ENCODE measurements at places on chromosomes 4 and X.

DNA sequence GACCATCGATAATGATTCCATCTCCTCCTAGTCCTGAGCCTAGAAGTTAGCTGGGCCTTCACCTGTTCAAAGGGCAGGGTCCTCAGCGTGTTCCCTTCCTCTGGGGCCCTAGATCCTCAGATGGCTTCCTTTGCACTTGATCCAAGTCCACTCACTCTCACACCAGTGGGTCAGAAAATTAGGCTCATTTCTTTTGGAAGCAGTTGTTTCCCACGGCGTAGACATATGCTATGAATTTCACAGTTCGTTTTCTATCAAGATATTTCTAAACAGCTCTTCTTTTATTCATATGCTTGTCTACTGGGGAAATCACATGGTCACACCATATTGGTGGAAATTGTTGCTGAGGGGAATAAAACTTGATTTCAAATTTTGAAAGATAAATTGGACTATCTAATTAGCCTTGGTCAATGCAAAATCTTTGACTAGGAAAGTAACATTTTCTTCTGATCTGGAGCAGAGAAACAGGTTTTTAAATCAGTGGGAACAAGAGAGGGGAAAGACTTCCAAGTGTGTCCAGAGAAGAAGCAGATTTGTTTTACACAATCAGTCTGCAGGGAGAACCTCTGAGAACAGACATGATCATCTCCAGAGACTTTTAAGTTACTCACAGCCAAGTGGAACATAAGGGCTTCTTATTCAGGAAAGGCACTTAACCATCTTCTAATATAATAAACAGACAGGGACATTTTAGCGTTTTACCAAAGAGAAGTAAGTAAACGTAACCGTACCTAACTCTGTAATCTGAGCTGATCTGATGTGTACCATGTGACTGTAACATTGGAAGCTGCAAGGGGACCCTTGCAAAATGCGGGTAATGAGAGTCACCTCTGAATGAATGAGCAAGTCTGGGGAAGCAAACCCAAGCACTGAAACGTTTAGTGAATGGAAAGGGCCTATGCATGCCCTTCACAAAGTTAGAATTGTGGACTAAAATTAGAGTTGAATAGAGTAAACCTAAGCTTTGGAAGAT, 455.7 kb upstream of the FAT1 start:
- no peak for DNase-seq

- no peak for DNase-seq
These were observed 124.8 kb downstream of the SNCA start for GRCh38 chr4:89712141-89712540.

DNA sequence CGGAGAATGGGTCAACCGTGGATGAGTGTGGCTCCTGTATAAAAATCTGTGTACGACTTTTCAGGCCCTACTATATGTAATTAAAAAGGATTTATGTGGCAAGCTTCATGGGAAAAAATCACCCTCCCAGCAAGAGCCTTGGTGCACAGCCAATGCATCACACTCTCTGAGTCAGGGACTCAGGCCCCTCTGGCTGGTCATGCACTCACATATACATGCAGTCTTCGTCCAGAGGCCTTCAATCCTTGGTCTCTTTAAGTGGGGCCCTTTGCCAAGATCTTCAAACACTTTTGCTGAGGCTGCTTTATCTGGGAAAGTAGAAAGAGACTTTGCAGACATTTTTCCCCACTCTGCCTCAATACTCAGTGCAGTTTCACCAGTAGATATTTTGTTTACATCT, 311.4 kb upstream of the FSTL5 start:
- DNase-seq: no peak

GRCh38 chrX:10833299-10834169, 213.1 kb upstream of the MID1 start:
- no peak for DNase-seq

- DNase-seq: no peak
These were observed 12.7 kb downstream of the SLC2A9 start for GRCh38 chr4:10008609-10009005.

DNA sequence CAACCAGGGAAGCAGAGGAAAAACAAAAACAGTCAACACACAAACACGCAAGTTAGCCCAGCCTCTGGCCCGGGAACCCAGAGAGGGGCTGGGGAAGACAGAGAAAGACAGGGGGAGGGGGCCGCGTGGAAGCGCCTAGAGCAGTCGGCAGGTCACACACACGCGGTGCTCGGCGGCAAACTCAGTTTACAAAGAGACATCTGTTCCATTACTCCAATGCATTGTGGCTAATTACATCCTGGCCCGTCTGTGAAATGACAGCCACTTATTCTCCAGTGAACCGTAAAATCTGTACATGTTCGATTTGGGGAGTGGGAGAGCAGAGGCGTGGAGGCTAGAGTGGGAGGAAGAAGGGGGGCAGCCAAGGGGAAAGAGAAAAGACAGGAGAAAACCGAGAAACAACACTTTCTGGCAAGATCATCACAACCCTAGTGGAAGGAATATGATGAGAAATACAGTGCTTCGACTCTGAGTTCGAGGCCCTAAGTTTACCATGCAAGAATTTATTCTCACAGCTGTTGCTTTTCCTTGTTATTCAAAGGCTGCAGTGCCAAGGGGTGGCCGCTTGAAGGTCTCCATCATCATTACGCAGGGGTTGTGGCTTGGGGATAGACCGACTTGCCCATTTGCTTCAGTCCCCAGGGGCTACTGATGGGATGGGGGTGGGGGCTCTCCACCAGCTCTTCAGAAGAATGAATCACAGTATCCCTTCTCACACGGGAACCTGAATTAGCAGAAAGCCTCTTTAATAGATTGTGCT, 167.7 kb downstream of the MGST2 start:
- DNase-seq: peak; percentile 90

GRCh38 chrX:129091097-129091496, 432.2 kb downstream of the SMARCA1 start:
- no peak for DNase-seq

GRCh38 chr4:118813561-118813960, 22.4 kb downstream of the SEC24D start:
- DNase-seq: no peak

Data from NCI-H446 (cell line).